ENCODE measurements at places on chromosomes 3 and 15. TPM values are rescaled to one million over a fixed set of nuclear protein-coding genes. Genes with fewer than 3 reads are reported as not detected.

The MFSD1 gene
- total RNA-seq = 173 TPM

- no peak for DNase-seq
Measured at GRCh38 chr3:9439331-9439730, 41.9 kb downstream of the SETD5 start.

- DNase-seq = no peak
Measured at GRCh38 chr3:146164071-146164470, 3.1 kb upstream of the PLOD2 start.

- DNase-seq = no peak
Measured at GRCh38 chr3:70085613-70086012, 86.1 kb downstream of the SAMMSON start.

- DNase-seq = no peak
Measured at GRCh38 chr3:150236316-150237082, 171.6 kb upstream of the TSC22D2 start.

DNA sequence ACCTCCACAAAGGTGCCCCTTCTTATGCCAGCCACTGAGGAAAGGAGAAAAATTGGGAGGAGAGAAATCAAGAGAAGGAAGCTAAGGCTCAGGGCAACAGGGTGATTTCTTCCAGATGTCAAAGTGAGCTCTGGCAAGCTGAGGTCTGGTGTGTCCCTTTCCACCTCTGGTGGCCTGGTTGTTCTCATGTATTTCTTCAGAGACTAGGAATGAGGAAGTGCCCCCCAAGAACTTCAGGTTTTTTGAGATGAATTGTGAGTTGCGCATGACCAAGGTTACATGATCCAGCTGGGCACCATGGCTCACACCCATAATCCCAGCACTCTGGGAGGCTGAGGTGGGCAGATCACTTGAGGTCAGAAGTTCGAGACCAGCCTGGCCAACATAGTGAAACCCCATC is 5.6 kb downstream of the RAB6B start:
- DNase-seq = no peak

DNA sequence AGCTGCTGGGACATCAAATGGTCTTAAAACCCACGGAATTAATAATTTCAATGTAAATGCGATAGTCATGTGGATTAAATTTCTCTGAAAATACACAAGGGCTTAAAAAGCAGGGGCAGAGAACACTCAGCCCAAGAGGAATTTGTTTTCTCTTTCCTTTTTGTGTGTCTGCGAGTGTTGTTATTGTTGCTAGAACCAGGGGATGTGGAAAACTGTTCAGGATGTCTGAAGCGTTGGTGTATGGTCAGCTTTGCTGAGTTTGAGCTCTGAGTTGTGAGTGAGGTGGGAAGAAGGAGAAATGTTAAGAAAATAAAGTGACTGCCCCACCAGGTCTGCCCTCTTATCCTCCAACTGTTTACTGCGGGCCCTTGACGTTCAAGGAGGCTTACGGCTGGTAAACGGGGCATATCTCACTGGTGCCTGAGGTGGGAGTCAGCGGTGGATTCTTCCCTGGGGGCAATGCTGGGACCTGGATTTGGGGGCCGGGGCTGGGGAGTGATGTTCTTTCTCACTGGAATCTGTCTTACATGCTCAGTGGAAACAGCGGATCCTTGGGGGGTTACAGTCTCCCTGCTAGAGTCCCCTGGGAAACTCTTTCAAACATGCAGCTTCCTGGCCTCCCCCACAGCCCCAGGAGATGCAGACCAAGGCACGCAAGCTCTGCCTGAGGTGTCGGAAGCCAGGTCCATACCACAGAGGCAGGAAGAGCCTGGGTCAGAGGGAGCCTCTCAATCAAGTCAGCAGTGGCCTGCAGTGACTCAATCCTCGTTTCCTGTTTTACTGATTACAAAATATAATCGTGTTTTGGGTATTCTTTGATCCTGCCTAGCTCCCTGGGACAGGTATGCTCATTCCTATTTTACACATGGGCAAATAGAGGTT is 41.8 kb downstream of the ITGA11 start:
- DNase-seq = no peak

- DNase-seq = no peak
Measured at GRCh38 chr3:16464511-16465148, 48.9 kb downstream of the RFTN1 start.

DNA sequence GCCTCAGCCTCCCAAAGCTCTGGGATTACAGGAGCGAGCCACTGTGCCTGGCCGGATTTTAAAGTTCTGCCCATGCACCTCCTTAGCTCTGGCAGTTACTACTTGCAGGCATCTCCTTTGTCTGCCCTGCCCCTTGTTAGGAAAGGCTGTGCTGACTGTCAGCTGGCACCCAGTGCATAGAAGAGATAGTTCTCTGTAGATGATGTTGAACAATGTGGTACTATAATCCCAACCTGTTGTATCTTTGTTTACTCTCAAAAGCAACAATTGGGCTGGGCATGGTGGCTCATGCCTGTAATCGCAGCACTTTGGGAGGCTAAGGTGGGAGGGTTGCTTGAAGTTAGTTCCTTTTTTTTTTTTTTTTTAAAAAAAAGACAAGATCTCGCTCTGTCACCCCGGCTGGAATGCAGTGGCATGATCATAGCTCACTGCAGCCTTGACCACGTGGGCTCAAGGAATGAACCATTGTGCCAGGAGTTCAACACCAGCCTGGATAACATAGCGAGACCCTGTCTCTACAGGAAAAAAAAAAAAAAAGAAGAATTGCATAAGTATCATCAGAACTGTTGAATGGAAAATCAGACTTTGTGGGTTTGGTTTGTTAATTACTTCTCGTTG is 30.6 kb downstream of the FLNB start:
- DNase-seq = no peak

The GP9 gene
- not detected for total RNA-seq

DNA sequence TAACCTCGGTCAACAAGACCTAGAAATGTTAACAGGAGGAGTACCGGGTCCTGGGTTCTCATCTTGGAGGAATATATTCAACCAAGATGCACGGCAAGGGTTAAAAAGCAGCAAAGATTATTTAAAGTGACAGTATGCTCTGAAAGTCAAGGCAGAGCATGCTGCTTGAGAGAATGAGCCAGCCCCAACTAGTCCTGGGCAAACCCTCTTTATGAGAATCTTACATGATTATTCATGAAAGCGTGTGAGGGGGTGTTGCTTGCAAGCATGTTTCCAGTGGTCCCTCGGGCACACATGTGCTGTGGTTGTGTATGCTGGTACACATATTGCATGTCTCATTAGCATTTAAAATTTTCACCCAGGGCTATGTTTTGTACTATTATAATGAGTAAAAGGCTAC is 1445.6 kb downstream of the SI start:
- DNase-seq = no peak

DNA sequence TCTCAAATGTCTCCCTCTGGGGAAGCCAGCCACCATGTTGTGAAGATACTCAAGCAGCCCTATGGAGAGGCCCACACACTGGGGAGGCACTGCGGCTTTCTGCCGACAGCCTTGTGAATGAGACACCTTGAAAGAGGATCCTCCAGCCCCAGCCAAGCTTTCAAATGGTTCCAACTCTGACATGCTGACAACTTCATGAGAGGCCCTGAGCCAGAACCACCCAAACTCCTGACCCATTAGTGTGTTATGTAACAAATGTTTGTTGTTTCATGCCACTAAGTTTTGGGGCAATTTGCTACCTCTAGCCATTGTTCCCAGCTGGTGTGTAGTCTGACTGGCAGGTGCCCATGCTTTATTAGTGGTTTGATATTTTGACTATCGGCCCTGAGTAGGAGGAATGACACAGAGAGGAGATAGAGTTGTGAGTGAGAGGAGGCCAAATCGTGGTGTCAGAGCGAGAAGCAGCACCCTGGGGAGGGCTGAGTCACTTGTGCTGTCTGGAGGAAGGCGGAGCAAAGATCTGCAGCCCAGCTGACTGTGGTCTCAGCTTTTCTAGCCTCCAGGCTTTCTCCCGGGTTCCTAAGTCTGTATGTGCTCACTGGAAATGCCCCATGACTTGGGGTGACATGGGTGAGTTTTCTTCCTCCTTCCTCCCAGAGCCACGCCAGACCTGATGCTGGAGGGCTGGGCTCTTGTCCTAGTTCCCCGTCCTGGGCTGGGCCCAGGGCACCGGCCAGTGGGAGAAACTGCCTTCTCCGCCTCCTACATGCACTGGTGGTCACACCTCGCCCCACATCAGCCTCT is 56.7 kb upstream of the BLM start:
- no peak for DNase-seq

DNA sequence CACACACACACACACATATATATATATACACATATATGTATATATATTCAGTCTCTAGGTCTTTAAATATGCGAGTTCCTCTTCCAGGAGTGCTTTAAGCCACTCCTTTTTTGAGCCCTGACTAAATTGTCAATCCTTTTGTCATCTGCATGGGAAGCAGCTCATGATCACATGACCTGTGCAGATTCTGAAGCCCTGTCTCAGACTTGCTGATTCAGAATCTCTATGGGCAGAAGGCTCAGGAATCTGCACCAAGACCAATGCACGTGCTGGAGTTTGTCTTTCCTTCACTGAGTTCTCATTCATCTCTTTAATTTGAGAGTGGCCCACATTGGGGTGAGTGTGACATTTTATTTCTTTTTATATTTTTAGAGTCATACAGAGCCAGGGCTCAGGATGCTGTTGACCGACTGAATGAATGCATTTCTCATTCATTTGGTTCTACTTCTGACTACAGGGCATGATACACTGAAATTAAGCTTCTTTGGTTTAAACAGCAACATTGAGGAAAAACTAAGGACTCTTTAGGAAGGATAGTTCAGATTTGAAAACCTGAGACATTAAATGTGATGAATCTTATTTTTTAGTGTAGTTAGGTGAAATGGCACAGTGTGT is 307.5 kb downstream of the EDEM1 start:
- DNase-seq = no peak

The FBXW12 gene
- not detected for total RNA-seq

DNA sequence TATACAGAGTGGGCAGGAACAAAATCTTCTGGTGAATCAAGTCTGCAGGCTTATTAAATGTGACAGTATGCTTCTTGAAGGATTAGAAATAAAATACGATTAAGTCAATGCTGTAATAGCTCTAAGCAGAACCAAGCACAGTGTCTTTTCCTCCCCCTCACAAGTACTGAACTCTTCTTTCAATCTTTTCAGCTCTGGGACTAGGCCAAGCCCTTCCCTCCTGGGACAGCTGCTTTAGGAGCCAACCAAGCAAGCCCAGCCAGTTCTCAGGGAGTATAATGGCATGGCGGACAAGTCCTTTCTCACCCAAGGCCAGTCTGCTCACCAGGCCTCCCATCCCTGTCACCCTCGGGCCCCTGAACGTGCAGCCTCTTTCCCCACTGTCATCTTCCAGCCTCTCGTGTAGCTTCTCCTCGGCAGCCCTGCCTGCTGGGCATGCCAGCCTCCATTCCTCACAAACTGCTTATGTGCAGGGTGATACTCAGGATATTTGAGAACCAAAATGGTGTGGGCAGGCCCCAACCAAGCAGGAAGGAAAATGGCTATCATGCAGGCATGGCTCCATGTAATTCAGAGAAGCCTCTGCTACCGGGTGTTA is 8.4 kb upstream of the PPP1R2 start:
- no peak for DNase-seq

- DNase-seq = no peak
Measured at GRCh38 chr3:194640829-194641228, 7.6 kb upstream of the TMEM44 start.

- DNase-seq = peak; percentile 30
Measured at GRCh38 chr15:48177766-48178647, at the start of gene MYEF2. Gene MYEF2 (minus strand): TSS chr15:48178295. CDS start chr15:48178237, 58 bp downstream.

The NEK10 gene
- 2.6 TPM for total RNA-seq

The SPSB4 gene
- total RNA-seq = 0.50 TPM

DNA sequence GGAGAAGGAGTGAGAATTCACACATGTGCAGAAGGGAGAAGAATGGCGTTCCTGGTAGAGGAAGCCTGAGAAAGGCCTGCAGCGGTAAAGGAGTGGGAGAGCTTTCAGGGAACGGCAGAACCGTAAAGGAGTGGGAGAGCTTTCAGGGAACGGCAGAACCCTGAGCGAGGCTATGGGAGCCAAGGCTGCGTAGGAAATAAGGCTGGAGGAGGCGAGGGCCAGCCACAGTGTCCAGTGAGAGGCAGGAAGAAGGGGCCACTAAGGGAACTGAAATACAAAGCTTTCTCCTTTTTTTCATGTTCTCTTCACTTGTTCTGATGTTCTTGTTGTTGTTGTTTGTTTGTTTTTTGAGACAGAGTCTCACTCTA is 41.6 kb downstream of the GOLGA6L10 start:
- no peak for DNase-seq

GRCh38 chr3:105765308-105765639 is 103.5 kb downstream of the CBLB start:
- DNase-seq = no peak

DNA sequence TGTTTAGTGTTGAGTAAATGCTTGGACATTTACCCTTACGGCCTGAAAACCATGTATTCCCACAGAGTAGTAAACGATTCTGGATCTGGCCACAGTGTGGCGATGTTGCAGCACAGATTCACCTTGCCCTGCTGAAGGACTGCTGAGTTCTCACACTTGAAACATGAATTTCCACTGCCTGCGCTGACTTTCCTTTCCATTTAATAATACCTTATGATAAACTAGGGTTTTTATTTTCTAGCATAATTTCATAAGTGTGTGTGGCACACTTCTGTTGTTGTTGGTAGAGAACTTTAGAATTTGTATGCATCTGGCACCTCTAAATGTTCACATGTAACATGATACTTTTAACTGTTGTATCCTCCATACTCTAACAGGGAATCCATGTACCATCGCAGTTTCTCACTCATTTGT is 53.9 kb downstream of the C3orf38 start:
- DNase-seq = peak; percentile 72

The EFHB gene
- 0.44 TPM for total RNA-seq

The CHD2 gene
- 130 TPM for total RNA-seq

DNA sequence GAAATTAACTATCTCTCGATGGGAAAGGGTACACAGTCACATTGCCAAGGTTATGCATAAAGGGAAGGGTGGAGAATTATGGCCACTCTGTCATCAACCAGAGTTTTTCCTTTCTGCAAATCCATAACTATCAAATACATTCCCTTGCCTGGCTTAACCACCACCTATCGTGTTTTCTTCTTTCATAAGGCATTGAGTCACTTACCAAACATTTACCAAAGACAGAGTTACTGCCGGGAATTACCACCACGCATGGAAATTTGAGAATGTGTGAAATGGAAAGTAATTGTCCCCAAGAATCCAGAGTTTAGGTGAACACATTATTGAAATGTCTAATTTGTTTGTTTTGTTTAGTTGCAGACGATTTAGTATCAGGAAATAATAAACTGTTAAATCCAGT is 134.3 kb upstream of the LRRN1 start:
- DNase-seq = no peak

DNA sequence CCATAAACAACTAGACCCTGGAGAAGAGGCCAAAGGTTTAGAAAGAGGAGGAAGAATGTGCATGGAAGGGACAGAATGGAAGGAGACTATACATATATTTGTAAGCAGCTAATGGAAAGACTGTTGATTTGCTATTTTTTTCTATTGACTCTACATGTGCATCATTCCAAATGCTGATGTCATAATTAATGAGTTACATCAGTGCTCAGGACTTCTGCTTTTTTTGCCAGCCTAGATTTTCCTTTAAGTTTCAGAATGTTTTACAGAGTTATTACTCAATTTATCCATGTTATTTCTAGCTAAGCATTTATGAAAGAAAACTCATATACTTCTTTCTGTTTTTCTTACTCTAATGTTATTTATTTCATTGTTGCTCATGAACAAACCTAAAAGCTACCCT is 62.6 kb upstream of the VGLL3 start:
- DNase-seq = no peak

Data from omental fat pad (tissue), 4 donors.